Stimulated activated CD8-positive, alpha-beta memory T cell treated with anti-CD3 and anti-CD28 coated beads, Interleukin-12 subunit alpha, Interleukin-12 subunit beta, amount 100 ng/mL, for 4 hours (primary cell): ENCODE measurements at places on chromosomes 11 and 22.

GRCh38 chr11:106724293-106724892, 293.9 kb downstream of the GUCY1A2 start:
- no peak for DNase-seq

GRCh38 chr11:33062137-33062536, 22.8 kb downstream of the TCP11L1 start:
- no peak for DNase-seq

DNA sequence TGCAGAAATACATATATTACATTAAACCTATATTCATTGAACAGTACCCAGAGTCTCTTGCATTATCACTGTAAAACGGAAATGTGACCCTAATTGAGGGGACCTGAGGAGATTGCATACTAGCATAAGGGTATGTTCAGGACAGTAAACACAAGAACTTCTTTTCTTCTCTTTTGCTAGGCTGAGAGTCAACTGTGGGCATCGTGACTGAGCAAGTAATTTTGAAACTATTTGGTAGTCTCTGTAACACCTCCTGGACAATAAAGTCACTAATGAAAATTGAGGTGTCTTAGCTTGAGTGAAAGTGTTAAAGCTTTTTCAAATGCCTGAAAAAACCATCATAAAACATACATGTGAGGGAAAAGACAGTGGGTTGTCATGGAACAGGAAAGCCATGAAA, 90.9 kb downstream of the PDHX start:
- DNase-seq: no peak

GRCh38 chr11:60498853-60499252, 6.3 kb downstream of the MS4A12 start:
- no peak for DNase-seq

DNA sequence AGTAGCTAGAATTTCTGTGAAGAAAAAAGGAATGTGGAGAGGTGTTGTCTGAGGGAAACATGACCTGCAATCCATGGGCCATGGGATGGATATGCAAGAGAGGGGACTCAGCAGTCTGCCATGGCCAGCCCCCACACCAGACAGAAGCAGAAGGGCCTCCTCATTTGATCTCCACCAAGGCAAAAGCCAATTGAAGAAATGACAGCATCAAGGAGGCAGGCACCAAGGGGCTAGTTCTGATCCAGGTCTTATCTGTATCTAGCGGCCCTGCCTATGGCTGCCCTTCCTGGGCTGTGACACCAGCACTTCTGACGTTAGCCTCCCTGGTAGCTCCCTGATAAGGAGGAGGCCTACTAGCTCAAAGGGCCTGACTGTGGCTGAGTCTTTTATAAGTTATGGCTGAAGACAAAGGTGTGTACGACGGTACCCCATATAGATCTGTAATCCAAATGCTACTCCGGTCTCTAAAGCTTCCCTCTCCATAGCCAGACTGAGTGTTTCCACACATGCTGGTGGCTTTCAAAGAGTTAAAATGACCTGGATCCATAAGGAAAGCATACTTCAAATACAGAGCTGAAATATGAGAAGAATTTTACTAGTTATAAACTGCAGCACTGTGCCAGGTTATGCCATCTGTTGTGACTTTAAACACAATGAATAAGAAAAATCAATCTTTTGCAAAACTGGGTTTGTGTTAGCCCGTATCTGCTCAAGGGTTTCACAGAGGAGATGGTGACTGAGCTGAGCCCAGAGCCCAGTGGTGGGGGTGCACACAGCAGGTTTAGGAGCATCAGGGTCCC, 34.4 kb downstream of the HIRA start:
- no peak for DNase-seq

- no peak for DNase-seq
Observed at GRCh38 chr22:19769393-19769715, 8.8 kb downstream of the TBX1 start.

- no peak for DNase-seq
Observed at GRCh38 chr11:6365659-6366058, 24.6 kb upstream of the SMPD1 start.

GRCh38 chr11:133808393-133809140, 36.7 kb downstream of the SPATA19 start:
- no peak for DNase-seq

GRCh38 chr11:125701858-125702621, 21.4 kb upstream of the ACRV1 start:
- DNase-seq: no peak

DNA sequence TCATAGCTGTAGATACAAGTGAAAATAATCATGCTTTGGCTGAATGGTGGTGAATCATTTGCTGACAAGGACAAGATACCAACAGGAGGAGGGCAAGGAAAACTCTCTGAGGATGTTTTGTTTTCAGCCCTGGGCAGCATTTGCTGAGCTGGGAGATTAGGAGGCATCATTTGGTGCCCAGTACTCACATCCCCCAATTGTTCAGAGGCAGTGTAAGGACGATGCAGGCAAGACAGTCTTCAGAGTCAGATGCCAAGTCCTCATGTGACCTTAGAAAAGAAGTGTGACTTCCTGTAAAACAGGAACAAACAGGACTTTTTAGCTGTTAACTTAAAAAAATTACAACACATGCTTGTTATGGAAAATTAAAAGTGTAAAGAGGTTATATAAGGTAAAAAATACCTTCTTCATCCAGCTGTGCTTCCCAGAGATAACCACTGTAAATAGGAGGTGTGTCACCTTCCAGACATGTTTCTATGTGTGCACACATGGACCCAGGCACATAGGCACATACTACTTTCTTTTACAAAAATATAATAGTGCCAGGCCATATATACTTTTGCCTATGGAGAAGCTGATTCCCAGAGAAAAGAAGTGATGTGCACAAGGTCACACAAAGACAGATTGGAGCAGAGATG, 18.0 kb downstream of the CNTF start:
- DNase-seq: no peak

- DNase-seq: no peak
Observed at GRCh38 chr22:39185601-39186012, 33.1 kb upstream of the CBX7 start.
